Mesothelial cell of epicardium (in vitro differentiated cells): ENCODE measurements at places on chromosomes 16 and 17. TPM values are rescaled to one million over a fixed set of nuclear protein-coding genes. Genes with fewer than 3 reads are reported as not detected.

The PLEKHH3 gene
- total RNA-seq = 35.9 to 38.2 TPM (median 37.8 TPM) in 3 replicates

The KRT33A gene
- total RNA-seq = not detected in 3 replicates

The CCL3 gene
- not detected in 3 replicates for total RNA-seq

The TTC19 gene
- total RNA-seq = 38.5 to 41.7 TPM (median 39.7 TPM) in 3 replicates

The ARHGAP27 gene
- total RNA-seq = 14.5 to 16.8 TPM (median 14.8 TPM) in 3 replicates

The MPP2 gene
- 11.6 to 14.1 TPM (median 13.0 TPM) in 3 replicates for total RNA-seq

The METTL23 gene
- 22.0 to 25.6 TPM (median 22.1 TPM) in 3 replicates for total RNA-seq

The GPR139 gene
- total RNA-seq = not detected in 3 replicates

The WFIKKN2 gene
- 0.42 to 0.68 TPM (median 0.60 TPM) in 3 replicates for total RNA-seq

The RND2 gene
- 7.6 to 8.7 TPM (median 8.7 TPM) in 3 replicates for total RNA-seq

The KRT12 gene
- not detected in 3 replicates for total RNA-seq

The SP6 gene
- total RNA-seq = 15.9 to 17.6 TPM (median 16.0 TPM) in 3 replicates

The CRISPLD2 gene
- 72.4 to 83.0 TPM (median 80.1 TPM) in 3 replicates for total RNA-seq

The MYH8 gene
- not detected in 3 replicates for total RNA-seq

The P2RX5 gene
- total RNA-seq = 0.18 to 0.66 TPM (median 0.24 TPM) in 3 replicates

The CDH11 gene
- 333 to 376 TPM (median 359 TPM) in 3 replicates for total RNA-seq

The TUBB3 gene
- 24.5 to 26.4 TPM (median 24.7 TPM) in 3 replicates for total RNA-seq

The AANAT gene
- total RNA-seq = 0.22 to 0.40 TPM in 2 of 3 replicates, not detected in the other

The MT1F gene
- total RNA-seq = 0.63 to 0.95 TPM (median 0.66 TPM) in 3 replicates

The HSD17B1 gene
- 1.6 to 3.0 TPM (median 2.2 TPM) in 3 replicates for total RNA-seq
